ENCODE measurements at places on chromosomes 1 and 21. TPM values are rescaled to one million over a fixed set of nuclear protein-coding genes. Genes with fewer than 3 reads are reported as not detected.
A peak's percentile ranks its signal among the peaks of the same experiment; 100 is the strongest.

- peak; percentile 97 for DNase-seq
Measured at GRCh38 chr21:38460171-38460742, 38.0 kb downstream of the ERG start.

- no peak for DNase-seq
Measured at GRCh38 chr1:68785328-68785727, 288.4 kb upstream of the DEPDC1 start.

DNA sequence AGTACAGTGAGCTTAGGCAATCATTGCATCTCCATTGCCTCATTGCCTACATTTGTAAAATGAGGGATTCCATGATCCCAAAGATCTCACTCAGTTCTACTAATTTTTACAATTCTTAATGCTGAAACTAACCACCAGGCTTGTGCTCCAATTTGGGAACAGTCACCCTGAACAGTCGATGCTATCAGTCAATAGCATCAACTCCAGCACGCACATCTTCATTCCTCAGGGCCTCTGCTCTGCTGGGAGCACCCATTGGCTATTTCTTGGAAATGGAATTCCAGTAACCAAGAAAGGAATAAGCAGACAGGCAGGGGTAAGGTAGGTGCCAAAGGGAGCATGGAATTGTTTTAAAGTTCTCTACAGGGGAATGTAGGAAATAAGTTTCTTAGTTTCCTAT is 14.2 kb upstream of the ACKR1 start:
- DNase-seq = no peak

GRCh38 chr1:9345471-9345870 is 52.8 kb downstream of the SPSB1 start:
- no peak for DNase-seq

GRCh38 chr1:183493540-183494245 is 21.4 kb downstream of the SMG7 start:
- no peak for DNase-seq

DNA sequence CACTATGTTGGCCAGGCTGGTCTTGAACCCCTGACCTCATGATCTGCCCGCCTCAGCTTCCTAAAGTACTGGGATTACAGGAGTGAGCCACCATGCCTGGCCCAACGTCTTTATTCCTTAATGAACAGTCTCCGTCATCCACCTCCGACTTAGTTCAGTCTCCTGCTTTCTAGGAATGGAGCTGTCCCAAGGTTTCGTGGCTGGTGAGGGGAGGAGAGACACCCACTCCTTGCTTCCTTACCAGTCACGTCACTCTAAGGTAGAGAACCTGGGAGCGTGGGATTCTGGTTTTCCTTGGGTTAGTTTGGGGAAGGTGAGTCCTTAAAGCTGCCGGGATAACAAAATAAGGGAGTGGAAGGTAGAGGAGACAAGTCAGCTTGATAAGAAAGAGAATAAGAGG is 55.0 kb upstream of the ATP2B4 start:
- DNase-seq = no peak

DNA sequence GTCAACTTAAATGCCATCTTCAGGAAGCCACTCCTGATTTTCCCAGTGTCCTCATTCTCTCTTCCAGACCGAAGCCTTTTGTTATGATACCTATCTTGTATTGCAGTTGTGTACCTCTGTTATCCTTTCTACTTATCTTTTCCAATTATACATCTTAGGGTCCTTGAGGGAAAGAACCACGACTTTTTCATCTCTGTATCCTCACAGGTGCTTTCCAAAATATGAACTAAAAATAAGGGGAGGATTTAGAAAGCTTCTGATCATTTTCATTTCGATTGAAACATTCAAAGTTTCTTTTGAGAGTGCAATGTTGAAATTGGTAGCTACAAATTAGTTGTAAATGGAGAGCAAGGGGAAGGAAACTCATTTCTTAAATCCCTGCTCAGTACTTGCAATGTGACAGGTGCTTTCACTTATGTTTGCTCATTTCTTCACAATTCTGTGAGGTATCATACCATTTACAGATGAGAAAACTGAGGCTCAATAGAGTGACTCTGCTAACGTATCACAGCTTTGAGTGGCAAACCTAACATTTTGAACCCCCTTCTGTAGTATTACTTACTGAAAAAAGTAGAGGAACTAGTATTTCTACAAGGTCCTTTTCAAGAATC is 24.2 kb downstream of the SLC19A2 start:
- no peak for DNase-seq

- DNase-seq = peak; percentile 39
Measured at GRCh38 chr1:17161137-17161740, 42.0 kb upstream of the PADI2 start.

DNA sequence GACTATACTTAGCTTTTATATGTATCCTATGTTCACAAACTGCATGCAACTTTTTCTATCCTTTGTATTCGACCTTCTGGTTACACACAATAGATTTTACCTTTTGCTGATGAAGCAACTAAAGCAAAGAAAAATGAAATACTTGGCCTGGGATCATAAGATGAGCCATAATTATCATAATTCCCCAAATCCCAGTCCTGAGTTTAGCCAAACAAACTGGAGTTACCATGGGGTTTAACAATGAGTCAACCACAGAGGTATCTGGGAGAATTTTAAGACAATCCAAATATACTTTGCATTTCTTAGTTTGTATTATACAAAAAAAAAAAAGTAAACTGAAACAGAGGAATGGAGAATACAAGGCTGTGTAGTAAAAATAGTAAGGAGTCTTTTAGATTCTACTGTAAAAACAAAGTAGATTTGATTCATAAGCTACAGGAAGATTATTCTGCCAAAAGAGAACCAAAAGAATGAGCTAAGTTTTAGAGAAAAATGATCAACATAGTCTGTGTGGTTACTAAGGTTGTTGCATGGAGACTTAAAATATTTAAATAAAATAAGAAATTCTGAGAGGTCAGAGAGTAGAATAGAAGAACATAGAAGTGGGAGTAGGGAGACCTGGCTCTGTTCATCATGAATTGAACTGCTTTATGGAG is 60.4 kb upstream of the GORAB start:
- peak; percentile 75 for DNase-seq

DNA sequence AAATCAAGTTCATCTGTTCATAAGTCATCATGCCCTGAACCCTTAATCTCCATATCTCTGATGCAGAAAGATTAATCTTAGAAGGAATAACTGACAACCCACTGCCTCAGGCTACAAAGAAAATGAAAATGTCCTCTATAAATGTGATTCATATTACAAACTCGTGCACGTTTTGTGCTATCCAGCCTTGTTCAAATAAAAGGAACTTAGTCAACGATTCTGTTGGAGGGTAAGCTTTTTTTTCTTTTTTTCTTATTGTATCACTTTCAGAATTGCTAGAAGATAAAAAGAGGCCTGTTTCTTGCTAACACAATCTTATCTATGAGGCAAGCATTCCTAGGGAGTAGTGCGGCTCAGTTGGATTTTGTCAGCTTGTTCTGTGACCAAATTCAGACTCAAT is 228.4 kb downstream of the TM2D1 start:
- DNase-seq = peak; percentile 49

The ACADM gene
- 29.5 TPM for total RNA-seq

The REN gene
- total RNA-seq = not detected

The EXOSC10 gene
- total RNA-seq = 45.4 TPM

The TRIM17 gene
- total RNA-seq = not detected

The DENND2D gene
- 5.1 TPM for total RNA-seq

Data from GM23248 (cell line).